ENCODE measurements at places on chromosomes 6 and 20.

- DNase-seq = no peak
Measured at GRCh38 chr20:50138120-50138478, 15.4 kb downstream of the PEDS1 start.

DNA sequence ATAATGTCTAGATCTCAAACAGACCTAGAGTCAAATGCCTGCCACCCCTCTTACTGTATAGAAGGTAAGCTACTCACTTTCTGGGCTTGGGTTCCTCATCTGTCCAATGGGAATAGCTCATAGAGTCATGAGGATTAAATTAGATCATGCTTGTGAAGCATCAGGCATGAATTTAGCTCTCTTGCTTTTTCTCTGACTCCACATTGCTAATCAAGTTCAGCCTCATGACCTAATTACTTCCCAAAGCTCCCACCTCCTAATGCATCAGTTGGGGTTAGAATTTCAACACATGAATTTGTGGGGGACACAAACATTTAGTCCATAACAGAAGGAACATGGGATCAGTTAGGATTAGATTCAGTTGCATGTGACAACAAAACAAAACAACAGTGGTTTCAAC is 4.6 kb upstream of the DDX27 start:
- no peak for DNase-seq

GRCh38 chr20:10634683-10635411 is 39.0 kb downstream of the JAG1 start:
- no peak for DNase-seq

DNA sequence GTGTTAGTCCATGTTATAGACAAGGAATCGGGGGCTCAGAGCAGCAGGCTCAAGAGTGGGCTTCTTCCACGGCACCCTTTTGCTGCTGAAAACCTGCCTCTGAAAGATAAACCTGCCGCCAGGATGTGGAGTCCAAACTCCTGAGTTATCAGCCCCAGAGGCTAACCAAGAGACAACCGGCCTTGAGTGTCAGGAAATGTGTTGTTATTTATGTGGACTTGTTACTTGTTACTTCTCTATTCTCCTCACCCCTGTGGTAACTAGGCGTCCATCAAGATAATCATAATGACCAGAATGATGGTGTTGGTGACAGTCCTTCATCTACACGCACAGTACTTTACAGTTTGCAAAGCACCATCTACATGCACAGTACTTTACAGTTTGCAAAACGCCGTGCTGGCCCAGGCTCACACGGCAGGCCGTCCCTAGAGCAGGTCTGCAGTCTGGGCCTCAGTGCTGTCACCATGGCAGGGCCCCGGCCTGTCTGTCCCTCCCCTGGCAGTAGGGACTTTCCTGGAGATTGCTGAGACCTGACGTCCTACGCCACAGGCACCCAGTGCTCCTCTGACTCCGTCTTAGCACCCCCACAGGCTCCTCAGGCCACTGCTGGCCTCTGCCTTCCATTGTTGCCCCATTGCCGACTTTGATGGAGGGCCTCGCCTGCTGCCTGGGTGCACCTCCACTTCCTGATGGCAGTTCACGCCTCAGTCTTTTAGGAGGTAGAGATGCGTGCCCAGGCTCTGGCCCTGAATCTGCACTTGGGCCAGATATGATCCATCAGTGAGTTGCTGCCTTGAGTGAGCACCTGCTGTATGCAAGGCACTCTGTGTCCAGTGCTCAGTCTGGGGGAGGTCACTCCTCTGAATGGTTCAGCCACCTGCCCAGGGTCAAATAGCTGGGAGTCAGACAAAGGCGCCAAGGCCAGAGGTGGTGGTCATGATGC is 9.1 kb upstream of the BPIFB4 start:
- no peak for DNase-seq

- DNase-seq = no peak
Measured at GRCh38 chr20:2080532-2081224, 20.9 kb upstream of the STK35 start.

DNA sequence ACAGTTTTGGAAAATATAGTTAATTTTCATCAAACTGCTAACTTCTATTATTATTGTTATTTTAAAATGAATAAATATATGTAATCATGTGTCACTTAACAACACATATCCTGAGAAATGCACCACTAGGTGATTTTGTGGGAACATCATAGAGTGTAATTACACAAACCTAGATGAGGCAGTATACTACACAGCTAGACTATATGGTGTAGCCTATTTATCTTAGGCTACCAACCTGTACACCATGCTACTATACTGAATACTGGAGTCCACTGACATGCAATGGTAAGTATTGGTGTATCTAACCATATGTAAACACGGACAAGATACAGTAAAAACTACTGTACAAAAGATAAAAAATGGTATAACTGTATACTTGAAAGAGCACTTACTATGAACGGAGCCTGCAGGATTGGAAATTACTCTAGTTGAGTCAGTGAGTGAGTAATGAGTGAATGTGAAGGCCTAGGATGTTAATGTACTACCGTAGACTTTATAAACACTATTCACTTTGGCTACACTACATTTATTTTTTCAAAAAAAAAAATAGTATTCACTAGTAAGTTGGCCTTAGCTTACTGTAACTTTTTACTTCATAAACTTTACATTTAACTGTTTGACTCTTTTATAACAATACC is 72.4 kb downstream of the ASCC3 start:
- no peak for DNase-seq

GRCh38 chr6:93792746-93793145 is 373.4 kb upstream of the EPHA7 start:
- DNase-seq = no peak
